IMR-90 (cell line): ENCODE measurements at places on chromosomes 12 and 14. TPM values are rescaled to one million over a fixed set of nuclear protein-coding genes. Genes with fewer than 3 reads are reported as not detected.

The HOXC6 gene
- total RNA-seq = not detected in 2 replicates

The CCDC175 gene
- not detected in 2 replicates for total RNA-seq

GRCh38 chr14:104927901-104928300 lies 3.2 kb downstream of the PLD4 start:
- H3K27me3 ChIP-seq = peaks cover 34% of the 10 kb centered on the region; the same call in 1 of the 2 replicates
- DNase-seq = no peak
- no peaks in the 10 kb centered on the region for H3K36me3 ChIP-seq
- no peak overlapping the region for H3K4me3 ChIP-seq

GRCh38 chr14:101464984-101465794 lies 96.1 kb upstream of the DIO3 start:
- H3K27ac ChIP-seq = no peak overlapping the region
- peaks cover 21% of the 10 kb centered on the region; the same call in 1 of the 2 replicates for H3K27me3 ChIP-seq
- H3K4me3 ChIP-seq = no peak overlapping the region
- H3K4me1 ChIP-seq = no peaks in the 10 kb centered on the region
- DNase-seq = no peak
